ENCODE measurements at places on chromosomes 11 and 22.

- DNase-seq: no peak
These were observed 35.1 kb downstream of the RRP8 start for GRCh38 chr11:6568191-6568918.

DNA sequence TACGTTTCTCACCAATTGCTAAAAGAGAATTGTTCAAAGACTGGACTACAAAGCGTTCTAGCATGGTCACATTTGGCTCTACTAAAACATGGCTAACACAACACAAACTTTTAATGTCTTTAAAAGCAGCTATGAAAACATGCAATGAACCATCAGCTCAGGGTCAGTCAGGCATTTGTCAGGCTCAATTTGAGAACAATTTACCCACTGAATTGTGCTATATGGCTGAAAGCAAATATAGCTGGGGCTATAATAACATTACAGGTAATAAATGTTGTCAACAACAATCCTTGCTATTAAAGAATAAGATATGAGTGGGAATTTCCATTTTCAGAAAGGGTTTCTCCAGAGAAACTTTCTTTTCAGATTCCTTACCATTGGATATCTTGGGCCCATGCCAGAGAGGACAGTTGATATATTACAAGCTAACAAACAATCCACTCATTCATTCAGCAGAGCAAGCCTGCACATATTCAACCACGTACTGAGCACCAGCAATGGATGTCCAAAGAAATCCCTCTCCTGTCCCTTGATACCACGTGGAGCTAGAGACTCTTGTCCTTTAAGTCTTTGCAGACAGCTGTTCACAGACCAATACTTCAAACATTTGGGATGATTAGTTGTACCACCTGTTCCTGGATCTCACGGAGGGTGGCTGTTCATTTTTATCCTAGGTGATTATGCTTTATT is 82.5 kb upstream of the DDI1 start:
- no peak for DNase-seq

DNA sequence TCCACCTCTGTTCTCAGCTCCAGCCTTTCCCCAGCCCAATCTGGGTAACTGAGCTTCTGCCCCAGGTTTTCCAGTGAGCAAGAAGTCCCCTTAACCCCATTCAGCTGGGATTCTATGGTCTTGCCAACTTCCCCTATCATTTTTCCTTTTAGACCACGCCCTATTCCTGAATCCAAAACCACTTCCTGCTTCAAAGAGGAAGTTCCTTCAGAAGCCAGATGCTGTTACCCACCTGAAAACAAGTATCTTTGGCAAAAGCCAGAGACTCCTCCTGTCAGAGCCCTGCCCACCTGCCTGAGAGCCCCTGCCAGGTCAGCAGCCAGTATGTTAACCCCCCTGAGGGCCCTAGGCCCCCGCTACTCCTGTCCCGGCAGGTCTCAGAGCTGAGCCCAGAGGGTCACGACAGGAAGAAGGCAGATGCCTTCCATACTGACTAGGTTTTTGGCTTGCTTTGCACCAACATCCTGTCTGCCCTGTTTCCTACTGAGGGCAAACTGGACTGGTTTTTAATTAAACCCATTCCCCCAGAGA is 20.3 kb upstream of the MICAL2 start:
- no peak for DNase-seq

DNA sequence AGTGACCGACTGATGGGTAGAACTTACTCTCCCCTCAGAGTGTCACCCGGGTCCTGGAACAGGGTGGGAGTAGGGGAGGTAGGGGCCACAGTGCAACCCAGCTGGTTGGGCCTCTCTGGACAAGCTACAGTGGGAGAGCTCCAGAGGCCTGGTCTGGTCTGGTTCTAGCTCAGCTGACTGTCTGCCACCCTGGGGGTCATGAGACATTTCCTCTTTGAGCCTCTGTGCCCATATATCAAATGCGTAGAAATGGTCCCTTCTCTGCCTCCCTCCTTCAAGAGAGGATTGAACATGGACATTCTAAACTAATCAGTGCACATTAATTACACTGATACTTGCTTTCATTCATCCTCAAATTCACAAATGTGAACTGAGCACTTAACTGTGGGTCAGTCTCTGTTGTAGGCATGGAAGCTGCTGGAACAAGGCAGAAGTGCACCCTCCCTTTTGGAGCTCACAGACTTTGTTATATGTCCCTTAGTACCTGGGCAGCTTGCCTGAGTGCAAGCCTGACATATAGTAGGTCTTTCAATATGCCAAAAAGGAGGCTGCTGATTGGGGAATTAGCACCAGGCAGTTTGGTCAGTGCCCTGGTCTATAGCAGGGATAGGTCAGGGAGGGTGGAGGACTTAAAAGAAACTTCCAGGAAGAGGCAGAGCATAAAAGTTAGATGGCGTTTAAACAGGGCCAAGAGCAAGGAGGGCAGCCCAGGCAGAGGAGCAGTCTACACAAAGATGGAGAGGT is 25.7 kb downstream of the ARHGEF17 start:
- no peak for DNase-seq

- peak; percentile 82 for DNase-seq
These were observed 15.3 kb upstream of the RASL10A start for GRCh38 chr22:29330753-29331152.

DNA sequence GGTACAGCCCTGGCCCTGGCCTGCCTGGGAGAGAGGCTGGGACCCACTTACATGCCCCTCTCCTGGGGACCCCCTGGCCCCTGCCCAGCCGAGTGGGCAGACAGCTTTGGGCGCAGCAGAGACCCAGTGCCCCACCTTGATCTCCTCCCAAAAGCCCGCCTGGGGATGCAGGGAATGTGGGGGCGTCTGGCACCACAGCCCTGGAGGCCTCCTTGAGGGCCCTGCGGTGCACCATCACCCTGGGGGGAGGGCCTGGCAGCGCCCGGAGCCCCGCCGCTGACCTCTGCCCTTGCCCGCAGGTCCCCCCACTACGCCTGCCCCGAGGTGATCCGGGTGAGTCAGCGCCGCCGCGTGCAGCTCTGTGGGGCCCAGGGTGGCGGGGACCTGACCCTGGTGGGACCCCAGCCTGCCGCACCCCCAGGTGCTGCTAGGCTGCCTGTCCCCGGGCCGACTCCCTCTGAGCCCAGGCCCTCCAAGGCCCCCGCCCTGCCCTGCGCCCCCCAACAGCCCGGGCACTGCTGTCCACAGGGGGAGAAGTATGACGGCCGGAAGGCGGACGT is 43.7 kb downstream of the MOB2 start:
- no peak for DNase-seq

DNA sequence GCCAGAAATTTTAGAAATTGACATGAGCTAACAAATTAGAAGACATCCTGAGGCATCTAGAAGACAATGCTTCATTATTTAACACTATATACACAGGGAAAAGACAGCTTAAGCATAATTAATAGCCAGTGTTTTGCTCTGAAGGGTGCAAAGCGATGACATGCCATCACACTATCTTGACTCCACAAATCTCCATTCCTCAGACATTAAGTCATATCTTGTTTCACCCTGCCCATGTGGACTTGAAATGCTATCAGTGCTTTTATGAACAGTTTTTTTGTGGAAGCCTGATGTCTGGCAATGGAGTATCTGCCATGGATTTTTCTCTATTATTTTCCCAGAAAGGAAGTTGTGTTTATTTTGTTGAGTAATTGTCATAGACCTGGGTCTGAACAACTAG is 2.3 kb downstream of the CARD18 start:
- DNase-seq: no peak
